Body of pancreas (tissue), 4 donors: ENCODE measurements at places on chromosomes 3 and 15. TPM values are rescaled to one million over a fixed set of nuclear protein-coding genes. Genes with fewer than 3 reads are reported as not detected.

CPEB1 gene
- not detected for total RNA-seq

ROPN1 gene
- not detected for total RNA-seq

DNA sequence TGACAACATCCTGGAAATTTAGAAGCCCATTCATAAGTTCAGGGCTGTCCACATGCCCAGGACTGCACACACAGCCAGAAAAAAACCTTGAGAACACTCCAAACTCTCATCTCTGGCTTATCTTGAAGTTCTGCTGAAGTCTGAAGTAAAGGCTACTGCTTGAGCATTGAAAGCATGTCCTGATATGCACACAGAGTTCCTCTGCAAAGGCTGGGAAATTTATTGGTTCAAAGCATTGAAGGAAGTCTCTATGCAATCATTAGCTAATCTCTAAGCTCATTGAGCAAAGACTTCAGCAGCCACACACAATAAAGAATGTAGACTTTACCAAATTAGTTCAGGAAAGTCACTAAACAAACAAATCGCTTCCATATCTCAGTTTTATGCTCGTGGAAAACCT lies 162.0 kb upstream of the STT3B start:
- DNase-seq = no peak
- H3K4me3 ChIP-seq = no peak overlapping the region

SLC28A2 gene
- not detected for total RNA-seq

GRCh38 chr3:49428752-49429080 lies 408 bp downstream of the NICN1 start:
- no peaks in the 10 kb centered on the region for H3K27me3 ChIP-seq
- peaks cover 17% of the 10 kb centered on the region for H3K4me1 ChIP-seq
- H3K36me3 ChIP-seq = no peaks in the 10 kb centered on the region
- peak overlapping the region; percentile 70 for H3K4me3 ChIP-seq
- peak overlapping the region; percentile 92 for H3K27ac ChIP-seq
- DNase-seq = no peak

DNA sequence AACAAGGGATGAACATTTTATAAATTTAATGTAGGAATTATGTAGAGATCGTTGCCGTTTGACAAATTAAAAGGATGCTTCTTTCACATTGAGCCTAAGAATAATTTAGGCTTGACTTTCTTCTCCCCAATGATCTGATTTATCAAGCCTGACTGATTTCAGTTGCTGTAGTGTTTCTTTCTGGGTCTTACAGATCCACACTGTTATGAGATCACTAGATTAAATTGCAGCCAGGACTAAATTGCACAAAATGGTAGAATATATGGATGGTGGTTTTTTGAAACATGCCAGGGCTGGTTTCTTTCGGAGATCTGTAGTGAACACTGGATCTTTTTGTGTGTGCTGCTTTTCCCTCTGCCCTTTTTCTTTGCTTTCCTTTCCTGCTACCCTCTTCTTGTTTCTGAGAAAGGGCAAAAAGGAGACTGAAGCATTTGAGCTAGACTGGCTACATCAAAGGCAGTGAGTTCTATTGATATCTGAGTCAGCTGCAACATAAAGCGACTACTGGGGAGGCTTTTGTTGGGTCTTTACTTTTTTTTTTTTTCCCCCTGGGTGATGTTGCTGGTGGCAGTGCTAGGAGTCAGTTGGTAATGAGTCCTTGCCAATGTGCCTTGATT lies 83.0 kb downstream of the AKAP13 start:
- H3K27ac ChIP-seq = no peak overlapping the region
- no peaks in the 10 kb centered on the region for H3K27me3 ChIP-seq

DNA sequence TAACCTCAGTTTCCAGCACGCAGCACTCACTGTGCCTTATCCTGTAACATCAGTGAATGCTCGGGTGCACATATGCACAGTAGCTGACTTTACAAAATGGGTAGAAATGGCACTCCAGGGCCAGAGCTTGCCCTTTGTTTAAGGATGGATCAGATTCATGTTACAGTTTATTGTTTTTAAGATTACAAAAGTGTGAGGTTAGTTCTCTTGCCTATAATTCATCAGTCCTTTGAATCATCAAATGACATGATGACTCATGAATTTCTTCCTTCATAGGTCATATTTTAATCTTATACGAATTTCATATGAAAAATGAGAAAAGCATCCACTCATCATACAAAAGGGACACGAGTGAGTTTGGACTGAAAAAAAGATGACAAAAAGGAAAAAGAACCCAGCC lies 545.3 kb downstream of the GBE1 start:
- no peaks in the 10 kb centered on the region for H3K4me1 ChIP-seq
- DNase-seq = no peak
- no peaks in the 10 kb centered on the region for H3K36me3 ChIP-seq
- no peak overlapping the region for H3K4me3 ChIP-seq
- no peak overlapping the region for H3K27ac ChIP-seq

CCK gene
- total RNA-seq = not detected

GPR160 gene
- 31.9 TPM for total RNA-seq

TERC gene
- 79.1 TPM for total RNA-seq

DNA sequence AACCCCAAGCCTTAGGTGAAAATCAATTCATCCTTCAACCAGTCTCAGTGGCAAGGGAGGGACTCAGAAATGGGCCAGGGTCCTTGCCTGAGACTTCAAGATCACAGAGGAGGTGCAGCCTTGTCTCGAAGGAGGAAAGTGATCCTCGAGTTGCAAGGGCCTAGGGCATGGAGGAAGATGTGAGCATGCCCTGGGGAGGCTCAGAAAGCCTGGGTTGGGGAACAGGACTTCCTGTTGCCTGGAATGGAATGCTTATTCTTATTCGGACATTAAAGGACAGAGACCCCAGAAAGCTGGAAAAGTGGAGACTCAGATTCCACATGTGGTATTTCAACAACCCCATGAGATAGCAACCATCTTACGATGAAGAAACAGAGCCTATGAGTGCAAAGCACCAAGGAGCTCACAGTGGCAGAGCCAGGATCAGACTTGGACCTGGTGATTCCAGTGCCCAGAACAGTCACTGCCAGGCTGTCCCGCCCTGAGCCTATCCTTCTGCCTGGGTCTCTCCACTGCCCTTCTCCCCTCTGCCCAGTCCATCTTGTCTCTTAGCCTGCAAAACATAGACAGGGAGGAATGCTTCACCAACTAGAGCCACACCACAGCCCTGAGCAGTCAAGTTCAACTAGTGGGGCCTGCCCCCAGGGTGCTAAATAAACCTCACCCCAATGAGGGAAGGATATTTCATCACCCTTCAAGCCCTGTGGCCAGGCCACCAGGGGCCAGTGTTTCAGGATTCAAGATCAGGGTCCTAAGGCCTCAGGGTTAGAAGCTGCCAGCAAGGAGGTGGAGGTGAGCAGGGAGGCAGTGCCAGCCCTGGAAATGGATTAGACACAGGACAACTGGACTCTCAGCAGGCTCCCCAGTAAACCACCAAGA lies 21.9 kb downstream of the DAPK2 start:
- no peaks in the 10 kb centered on the region for H3K27me3 ChIP-seq
- DNase-seq = no peak
- no peak overlapping the region for H3K27ac ChIP-seq
- H3K4me3 ChIP-seq = no peak overlapping the region
- no peaks in the 10 kb centered on the region for H3K36me3 ChIP-seq
- peaks cover 36% of the 10 kb centered on the region for H3K4me1 ChIP-seq

DNA sequence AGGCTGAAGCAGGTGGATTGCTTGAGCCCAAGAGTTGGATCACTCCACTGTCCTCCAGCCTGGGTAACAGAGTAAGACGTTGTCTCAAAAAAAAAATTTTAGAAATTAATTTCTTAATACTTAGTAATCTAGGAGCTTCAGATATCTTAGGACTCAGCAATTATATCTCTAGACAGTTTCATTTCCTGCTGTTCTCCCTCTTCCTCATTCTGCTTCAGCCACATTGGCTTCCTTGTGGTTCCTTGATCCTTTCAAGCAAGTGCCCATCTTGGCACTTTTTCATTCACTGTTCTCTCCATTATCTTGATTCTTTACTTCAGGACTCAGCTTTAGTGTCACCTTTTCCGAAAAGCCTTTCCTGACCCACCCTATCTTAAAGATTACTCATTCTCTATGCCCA lies 22.5 kb downstream of the TMEM202 start:
- no peaks in the 10 kb centered on the region for H3K27me3 ChIP-seq
- H3K27ac ChIP-seq = no peak overlapping the region
- H3K4me1 ChIP-seq = no peaks in the 10 kb centered on the region

CPNE9 gene
- total RNA-seq = not detected

DNA sequence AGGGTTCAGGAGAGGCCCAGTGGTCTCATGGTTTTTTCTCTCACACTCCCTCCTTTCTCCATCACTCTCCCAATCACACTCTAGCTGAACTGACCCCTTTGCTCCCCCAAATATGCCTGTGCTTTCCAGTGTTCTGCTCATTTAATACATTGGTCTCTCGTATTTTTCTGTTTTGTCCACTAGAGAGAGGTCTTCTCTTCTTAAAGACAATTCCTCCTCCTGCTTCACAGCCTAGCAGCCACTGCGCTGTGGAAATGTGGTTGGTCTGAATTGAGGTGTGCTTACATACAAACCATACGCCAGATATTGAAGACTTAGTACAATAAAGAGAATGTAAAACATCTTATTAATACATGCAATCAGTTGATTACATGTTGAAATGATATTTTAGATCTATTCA lies 60.6 kb upstream of the XCR1 start:
- H3K4me1 ChIP-seq = no peaks in the 10 kb centered on the region
- no peaks in the 10 kb centered on the region for H3K27me3 ChIP-seq
- no peak overlapping the region for H3K4me3 ChIP-seq
- H3K36me3 ChIP-seq = no peaks in the 10 kb centered on the region

GRCh38 chr15:82950746-82951370 lies 1.7 kb downstream of the HOMER2 start:
- peak overlapping the region; percentile 76 for H3K4me3 ChIP-seq
- no peak for DNase-seq
- H3K27ac ChIP-seq = peak overlapping the region; percentile 93
- no peaks in the 10 kb centered on the region for H3K36me3 ChIP-seq
- H3K27me3 ChIP-seq = no peaks in the 10 kb centered on the region
- H3K4me1 ChIP-seq = peaks cover 49% of the 10 kb centered on the region

GRCh38 chr15:89104172-89104564 lies 15.9 kb downstream of the ABHD2 start:
- no peaks in the 10 kb centered on the region for H3K27me3 ChIP-seq
- peak overlapping the region; percentile 79 for H3K27ac ChIP-seq
- DNase-seq = no peak
- no peak overlapping the region for H3K4me3 ChIP-seq
- H3K36me3 ChIP-seq = no peaks in the 10 kb centered on the region

GATA2 gene
- 11.7 TPM for total RNA-seq

MYLK gene
- 7.6 TPM for total RNA-seq

DNA sequence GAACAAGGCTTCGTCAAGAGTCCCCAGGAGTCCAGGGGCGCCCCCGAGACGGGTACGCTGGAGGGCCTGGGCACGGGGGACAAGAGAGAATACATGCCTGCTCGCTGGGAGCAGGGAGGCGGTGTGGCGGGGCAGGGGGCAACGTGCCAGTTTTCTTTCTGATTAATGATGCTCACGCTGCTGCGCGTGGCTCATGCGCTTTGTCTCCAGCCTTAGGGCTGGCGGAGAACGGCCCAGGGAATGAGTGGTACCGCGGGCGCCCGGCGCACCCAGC lies 408 bp upstream of the ARPP21 start:
- H3K4me3 ChIP-seq = no peak overlapping the region
- H3K4me1 ChIP-seq = peaks cover 14% of the 10 kb centered on the region
- no peaks in the 10 kb centered on the region for H3K36me3 ChIP-seq
- H3K27me3 ChIP-seq = no peaks in the 10 kb centered on the region
- no peak overlapping the region for H3K27ac ChIP-seq
- DNase-seq = peak; percentile 6

RTP1 gene
- total RNA-seq = not detected

WDR49 gene
- 0.78 TPM for total RNA-seq

TMEM212 gene
- not detected for total RNA-seq

DNA sequence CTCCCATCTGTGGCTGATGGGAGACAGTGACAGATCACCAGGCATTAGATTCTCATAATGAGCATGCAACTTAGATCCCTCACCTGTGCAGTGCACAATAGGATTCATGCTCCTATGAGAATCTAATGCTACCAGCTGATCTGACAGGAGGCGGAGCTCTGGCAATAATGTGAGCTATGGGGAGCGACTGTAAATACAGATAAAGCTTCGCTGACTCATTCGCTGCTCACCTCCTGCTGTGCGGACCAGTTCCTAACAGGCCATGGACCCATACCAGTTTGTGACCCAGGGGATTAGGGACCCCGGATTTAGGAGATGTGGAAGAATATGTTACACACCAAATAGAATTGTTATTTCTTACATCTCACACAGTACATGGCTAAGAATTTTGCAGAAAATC lies 6.7 kb downstream of the ARGFX start:
- H3K27me3 ChIP-seq = no peaks in the 10 kb centered on the region
- no peaks in the 10 kb centered on the region for H3K4me1 ChIP-seq
- DNase-seq = peak; percentile 71
- no peaks in the 10 kb centered on the region for H3K36me3 ChIP-seq

DNA sequence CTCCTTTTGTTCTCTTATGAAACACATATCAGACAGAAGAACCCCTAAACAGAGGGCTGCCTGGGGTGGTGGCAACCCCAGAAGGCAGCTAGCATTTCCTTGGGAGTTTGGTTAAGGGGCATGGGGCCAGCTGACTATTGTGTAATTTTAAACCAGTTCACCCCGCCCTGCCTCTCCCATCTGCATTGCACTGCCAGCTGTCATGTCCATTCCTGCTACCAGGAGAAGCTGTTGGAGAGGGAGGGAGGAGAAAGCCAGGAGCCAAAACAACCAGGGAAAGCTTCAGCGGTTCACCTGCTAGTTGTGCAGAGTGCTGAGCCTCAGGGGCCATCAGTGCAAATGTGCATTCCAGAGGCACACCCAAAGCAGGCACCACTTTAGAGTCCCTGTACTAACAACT lies 47.6 kb upstream of the ATP1B3 start:
- H3K27ac ChIP-seq = no peak overlapping the region
- H3K36me3 ChIP-seq = no peaks in the 10 kb centered on the region
- peaks cover 5% of the 10 kb centered on the region for H3K4me1 ChIP-seq
- no peaks in the 10 kb centered on the region for H3K27me3 ChIP-seq
- DNase-seq = peak; percentile 26
- no peak overlapping the region for H3K4me3 ChIP-seq

DNA sequence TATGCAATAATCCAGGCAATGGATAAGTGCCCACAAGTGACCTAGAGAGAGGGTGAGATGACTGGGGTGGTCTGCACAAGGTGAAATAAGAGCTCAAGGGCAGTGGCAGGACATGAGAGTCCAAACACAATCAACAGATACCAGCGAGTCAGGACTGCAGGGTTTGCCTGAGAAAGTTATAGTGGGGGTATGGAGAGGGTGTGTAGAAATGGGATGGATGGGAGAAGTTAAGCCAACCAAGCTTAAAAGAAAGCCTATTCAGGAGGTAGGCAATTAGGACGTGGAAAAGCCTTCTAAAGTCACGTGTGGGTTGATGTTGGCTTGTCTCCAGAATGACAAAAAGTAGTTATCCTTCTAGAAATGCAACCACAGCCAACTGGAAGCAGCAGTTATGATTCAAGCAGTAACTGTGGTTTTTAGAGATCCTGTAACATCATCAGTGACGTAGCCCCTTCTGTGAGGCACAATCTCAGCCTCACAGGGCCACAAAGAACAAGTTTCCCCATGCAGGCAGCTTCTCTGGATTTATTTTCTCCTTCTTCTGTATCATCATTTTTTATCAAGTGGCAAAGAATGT lies 56.1 kb downstream of the FAM174B start:
- no peak overlapping the region for H3K4me3 ChIP-seq
- H3K4me1 ChIP-seq = no peaks in the 10 kb centered on the region
- peak; percentile 0 for DNase-seq
- H3K27ac ChIP-seq = no peak overlapping the region
- no peaks in the 10 kb centered on the region for H3K27me3 ChIP-seq

ARHGAP11A gene
- 1.6 TPM for total RNA-seq

GRCh38 chr3:186511702-186512101 lies 32.5 kb downstream of the CRYGS start:
- H3K4me1 ChIP-seq = no peaks in the 10 kb centered on the region
- H3K27me3 ChIP-seq = no peaks in the 10 kb centered on the region
- H3K27ac ChIP-seq = no peak overlapping the region
- DNase-seq = no peak
- H3K36me3 ChIP-seq = no peaks in the 10 kb centered on the region
